ENCODE measurements at places on chromosomes 2 and 18.

GRCh38 chr2:18484625-18485024 is 75.8 kb downstream of the RDH14 start:
- no peak for DNase-seq

GRCh38 chr2:71843391-71843850 is 304.2 kb downstream of the CYP26B1 start:
- no peak for DNase-seq

GRCh38 chr2:157395811-157396210 is 48.1 kb downstream of the CYTIP start:
- no peak for DNase-seq

DNA sequence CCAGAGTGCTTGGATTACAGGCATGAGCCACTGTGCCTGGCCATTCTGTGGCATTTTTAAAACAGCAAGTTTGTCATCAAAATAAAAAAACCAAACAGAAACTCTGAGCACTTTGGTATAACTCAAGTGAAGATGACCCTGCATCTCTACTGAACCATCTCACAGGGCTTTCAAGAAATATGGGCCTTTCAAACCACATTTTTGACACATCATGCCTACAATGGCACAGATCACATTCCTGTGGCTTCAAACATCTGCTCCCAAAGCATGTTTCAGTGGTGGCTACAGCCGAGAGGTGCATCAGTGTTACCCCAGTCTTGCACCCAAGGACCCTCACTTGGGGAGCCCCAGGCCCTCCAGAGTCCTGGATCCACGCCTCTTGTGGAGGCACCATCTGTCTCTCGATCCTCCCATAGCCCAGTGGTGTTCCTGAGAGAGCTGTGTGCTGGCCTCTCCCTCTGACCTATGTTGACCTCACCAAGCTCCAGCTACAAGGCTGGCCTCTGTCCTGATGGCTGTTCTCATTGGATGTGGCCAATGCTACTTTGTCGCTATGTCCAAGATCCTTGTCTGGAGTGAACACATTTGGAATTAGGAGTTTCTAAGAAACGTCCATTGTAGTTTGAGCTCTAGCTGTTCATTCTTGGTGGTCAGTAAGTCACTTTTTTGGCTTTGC is 55.2 kb upstream of the RALBP1 start:
- DNase-seq: no peak

DNA sequence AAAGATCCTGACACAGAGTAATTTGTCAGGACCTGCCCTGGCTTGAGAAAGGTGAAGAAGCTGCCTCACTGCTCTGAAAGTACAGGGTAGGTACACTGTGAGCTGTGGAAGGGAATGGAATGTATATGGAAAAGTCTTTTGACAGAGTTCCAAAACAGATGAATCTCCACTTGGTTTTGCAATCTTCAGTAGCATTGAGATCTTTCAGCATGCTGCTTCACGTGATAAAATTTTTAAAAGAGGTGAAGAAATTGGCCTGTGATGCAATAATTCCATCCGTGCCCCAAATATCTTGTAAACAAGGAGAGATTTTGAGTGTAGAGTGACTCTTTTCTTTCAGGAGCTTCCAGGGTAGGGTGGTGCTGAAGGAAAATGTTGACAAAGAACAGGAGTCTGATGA is 123.1 kb downstream of the OSR1 start:
- no peak for DNase-seq

GRCh38 chr2:68292108-68292710 is 27.5 kb downstream of the CNRIP1 start:
- DNase-seq: no peak

DNA sequence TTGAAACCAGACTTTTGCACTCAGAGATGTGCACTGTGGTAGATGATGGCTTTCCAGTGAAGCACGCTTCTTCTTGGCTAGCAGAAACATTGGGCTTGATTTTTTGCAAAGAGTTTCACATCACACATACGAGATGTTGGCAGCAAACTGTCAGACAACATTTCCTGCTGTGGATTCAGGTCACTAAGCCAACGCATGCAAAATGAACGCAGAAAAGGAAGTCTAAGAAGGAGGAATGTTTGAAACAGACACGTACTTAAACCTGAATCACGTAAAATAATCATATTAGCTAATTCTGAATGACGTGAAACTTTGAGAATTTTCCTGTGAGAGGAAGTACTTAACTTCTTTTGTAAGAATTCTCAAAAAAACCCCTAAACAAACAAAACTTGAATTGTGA is 88.1 kb downstream of the EPB41L3 start:
- DNase-seq: peak; percentile 14

DNA sequence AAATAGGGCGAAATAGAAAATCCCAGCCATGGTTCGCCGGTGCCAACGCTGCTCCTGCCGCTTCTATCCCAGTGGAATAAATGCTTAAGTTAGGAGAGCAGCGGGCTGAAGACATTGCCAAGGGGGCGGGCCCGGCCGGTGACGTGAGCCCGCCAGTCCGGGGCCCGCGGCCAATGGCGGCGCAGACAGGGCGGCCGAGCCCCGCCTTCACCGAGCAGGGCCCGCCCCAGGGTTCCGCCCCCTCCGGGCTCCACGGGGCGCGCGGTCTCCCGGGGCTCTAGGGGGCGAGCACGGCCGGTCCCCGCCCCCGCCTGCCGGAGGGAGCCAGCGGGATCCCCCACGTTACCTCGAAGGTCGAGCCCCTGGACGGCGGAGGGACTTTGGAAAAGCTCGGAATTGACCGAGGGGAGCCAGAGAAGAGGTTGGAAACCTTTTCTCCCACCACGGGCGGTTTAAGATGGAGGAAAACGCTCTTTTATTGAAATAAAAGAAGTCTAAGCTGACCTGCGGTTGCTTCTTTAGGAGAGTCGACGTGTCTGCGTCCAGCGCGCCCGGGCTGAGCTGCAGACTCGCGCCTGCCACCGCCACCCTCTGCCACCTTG is at the start of gene EPHA4:
EPHA4 (minus strand) TSS at position 86 of the 602 bp plus-strand sequence; CDS start at position 30, 56 bp downstream.
- DNase-seq: peak; percentile 90

Data from CD4-positive, alpha-beta T cell treated with Interferon alpha-2 for 1 hour (primary cell).